ENCODE measurements at places on chromosomes 1 and 21. TPM values are rescaled to one million over a fixed set of nuclear protein-coding genes. Genes with fewer than 3 reads are reported as not detected.

Gene PADI2
- not detected for total RNA-seq

Gene LIPI
- total RNA-seq, result not detected

Gene RNU1-3
- 3,030 TPM for total RNA-seq

Gene SLC45A1
- total RNA-seq, result 2.0 TPM

Gene GUCA2A
- total RNA-seq, result not detected

Gene FHAD1
- 0.83 TPM for total RNA-seq

Gene HES3
- not detected for total RNA-seq

Gene RNF207
- total RNA-seq, result 16.6 TPM

Gene DTL
- 1.4 TPM for total RNA-seq

Gene SLC25A33
- 4.0 TPM for total RNA-seq

Gene OR2L5
- total RNA-seq, result not detected

Gene ZBTB8A
- 6.5 TPM for total RNA-seq

Gene UTS2
- not detected for total RNA-seq

Gene CFHR2
- not detected for total RNA-seq

Gene PLEKHA6
- 1.5 TPM for total RNA-seq

Gene KCNJ9
- total RNA-seq, result under 0.01 TPM

Gene NID1
- total RNA-seq, result 113 TPM

Gene FCRLA
- total RNA-seq, result 0.71 TPM

Gene SLFNL1
- total RNA-seq, result 0.28 TPM

Gene LCE2C
- not detected for total RNA-seq

Gene INTS11
- 50.3 TPM for total RNA-seq

Gene C1orf21
- total RNA-seq, result 43.5 TPM

Gene OR14A16
- total RNA-seq, result not detected

Gene MMEL1
- total RNA-seq, result not detected

Gene B3GALT5
- not detected for total RNA-seq

Gene OR2AK2
- not detected for total RNA-seq

Gene CCDC17
- total RNA-seq, result 0.74 TPM

Gene CYP4A11
- total RNA-seq, result not detected

Gene KRTAP10-2
- not detected for total RNA-seq

All from smooth muscle cell of bladder (primary cell).